ENCODE measurements at places on chromosomes 4 and X. TPM values are rescaled to one million over a fixed set of nuclear protein-coding genes. Genes with fewer than 3 reads are reported as not detected.
A peak's percentile ranks its signal among the peaks of the same experiment; 100 is the strongest.

DNA sequence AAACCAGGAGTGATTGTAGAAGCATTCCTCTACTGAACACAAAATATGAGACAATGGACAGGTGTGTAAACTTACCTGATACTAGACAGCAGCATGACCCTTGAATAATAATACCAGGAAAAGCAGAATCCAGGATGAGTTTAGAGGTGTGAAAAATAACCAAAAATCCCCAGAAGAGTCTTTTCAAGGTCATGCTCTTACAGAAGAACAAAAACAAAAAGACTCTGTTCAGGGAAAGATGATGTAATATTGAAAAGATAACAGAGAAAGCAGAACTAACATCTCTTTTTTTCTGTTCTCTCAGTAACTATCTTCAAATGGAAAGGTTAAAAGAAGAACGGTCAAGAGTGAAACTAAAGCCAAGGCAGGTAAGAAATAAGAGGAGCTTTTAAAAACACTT, 14.0 kb upstream of the ARHGAP10 start:
- DNase-seq, result no peak

DNA sequence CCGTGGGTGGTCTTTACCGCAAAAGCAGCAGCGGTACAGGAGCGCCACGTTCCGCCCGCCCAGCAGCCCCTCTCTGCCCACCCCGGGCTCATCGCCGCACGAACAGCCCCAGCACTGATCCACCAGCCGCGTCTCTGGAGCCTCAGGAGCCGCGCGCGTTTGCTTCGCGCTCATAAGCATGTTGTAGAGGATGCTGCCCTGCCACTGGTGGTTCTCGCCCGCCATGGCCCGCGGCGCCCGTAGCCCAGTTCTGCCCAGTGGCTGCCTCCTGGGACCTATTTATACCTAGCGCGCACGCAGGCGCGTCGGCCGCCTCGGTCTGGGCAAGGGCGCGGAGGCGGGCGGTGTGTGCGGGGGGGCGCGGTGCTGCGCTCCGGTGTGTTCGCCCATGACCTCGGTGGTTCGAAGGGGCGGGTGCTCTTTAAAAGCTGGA, at the start of gene NR0B1:
Gene NR0B1, minus strand, starts transcription at position 252 of the 433 bp plus-strand sequence. Its CDS starts 27 bp downstream, at position 225.
- DNase-seq, result no peak

DNA sequence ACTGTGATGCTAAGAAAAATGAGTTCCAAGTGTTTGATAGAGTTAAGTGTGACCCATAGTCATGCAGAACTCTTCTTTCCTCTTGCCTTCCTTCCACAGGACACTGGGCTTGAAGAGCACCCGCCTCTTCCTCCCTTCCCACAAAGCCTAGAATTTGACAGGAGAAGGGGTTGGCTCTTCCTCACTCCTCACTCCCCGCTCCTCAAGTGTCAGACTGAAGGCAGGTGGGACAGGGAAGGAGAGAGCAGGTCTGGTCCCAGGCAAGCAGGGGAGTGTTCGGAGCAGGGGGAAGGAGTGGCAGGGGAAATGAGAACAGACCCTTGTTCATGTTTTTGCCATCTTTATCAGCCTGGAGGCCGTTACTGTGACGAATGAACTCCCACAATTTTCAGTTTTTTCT, 10.7 kb downstream of the MAGED2 start:
- DNase-seq, result no peak

DNA sequence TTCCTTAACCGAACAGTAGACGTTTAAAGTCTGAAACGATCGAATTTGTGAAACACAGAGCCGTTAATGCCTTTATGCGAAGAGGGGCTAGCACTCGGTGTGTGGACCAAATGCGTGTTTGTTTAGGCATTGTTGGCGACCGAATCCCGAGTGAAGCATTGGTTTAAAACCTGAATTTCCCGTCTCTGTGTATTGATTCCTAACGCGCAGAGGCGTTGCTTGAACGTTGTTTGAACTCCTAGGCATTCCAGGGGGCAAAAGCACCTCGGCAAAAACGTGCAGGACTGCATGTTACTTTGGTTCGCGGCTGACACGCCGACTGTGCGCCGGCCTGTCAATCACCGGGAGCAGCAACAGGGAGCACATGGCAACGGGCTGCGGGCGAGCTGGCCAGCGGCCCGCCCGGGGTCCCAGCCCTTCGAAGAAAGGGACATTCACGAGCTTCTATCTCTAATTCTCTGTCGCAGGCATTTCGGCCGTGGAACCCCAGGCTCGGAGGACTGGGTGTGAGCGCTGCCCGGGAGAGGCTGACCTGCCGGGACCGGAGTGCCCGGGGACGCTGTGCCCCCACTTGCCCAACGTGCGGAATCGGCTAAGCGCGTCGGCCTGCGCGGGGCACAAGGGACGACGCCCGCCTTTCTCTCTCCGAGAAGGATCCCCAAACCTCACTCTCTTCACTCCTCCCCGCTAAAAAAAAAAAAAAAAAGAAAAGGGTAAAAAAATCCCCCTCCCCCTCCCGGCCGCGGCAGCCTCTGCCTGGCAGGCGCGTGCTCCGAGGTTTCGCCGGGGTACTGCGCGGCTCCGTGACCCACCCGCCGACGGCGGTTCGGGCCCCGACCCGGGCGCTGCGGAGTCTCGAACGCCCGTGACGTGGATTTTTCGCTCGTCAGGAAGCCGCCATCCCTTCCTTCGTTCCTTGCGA, 810 bp downstream of the SPRY1 start:
- DNase-seq, result peak; percentile 22

DNA sequence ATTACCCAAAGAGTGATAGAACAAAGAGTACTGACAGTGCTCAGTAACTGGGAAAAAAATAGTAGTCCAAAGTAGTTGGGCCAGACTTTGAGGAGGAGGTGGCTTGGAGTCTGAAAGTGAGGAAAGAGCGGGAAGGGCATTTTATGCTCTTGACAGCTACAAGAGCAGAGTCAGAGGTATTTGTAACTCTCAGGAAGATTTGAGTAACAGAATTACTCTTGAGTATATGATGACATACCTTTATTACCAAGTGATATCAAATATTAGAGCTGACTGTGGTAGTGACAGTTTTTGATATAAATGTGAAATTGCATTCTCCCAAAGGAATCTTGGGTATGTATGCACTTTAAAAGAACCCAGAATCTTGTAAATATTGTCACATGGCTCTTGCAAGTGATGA, 2.2 kb downstream of the SLAIN2 start:
- DNase-seq, result no peak

Gene ZFP42
- not detected for total RNA-seq

Gene INTS6L
- total RNA-seq, result 2.5 TPM
